ENCODE measurements at places on chromosomes 7 and 10.

GRCh38 chr7:81873559-81873958 lies 103.7 kb upstream of the HGF start:
- DNase-seq, result no peak

DNA sequence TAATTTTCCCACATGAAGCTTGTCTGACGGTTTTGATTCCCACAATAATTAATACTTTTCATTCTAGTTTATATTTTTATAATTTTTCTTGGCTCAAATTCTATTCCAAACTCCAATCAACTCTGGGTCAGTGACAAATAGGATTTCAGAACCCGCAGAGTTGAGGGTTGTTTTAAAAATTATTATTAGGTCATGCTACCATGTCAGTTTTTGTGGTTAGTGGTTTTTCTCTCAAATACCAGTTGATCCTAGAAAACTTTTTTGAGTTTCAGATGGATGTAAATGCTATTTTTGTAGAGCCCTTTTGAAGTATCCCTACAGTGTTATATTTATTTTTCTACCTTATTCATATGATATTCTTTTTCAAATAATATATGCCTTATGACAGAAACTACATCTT lies 237.4 kb downstream of the SEMA3D start:
- no peak for DNase-seq

GRCh38 chr7:129008645-129009414 lies 46.1 kb downstream of the TNPO3 start:
- DNase-seq, result no peak

- no peak for DNase-seq
Measured at GRCh38 chr10:43361547-43362190, 9.8 kb upstream of the FXYD4 start.

DNA sequence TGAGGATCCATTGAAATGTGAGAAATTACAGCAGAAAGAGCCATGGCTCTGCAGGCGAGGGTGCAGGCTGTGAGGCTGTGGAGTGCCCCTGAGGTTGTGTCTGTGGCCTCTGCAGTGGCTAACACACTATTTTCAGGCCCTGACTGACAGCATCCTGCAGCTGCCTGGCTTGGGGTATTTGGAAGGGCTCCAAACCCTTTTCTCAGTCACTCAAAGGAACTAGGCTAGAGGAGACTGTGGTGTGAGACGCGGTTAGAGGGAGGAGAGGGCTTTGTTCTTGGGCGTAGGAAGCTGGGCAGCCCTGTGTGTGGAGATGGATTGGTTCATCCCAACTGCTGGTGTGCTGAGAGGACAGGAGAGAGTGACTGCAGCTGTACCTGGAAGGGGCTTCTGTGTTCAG lies 134.9 kb downstream of the RAMP3 start:
- no peak for DNase-seq

Data from right lobe of liver (tissue), 6 donors.